ENCODE measurements at places on chromosomes 5 and 9. TPM values are rescaled to one million over a fixed set of nuclear protein-coding genes. Genes with fewer than 3 reads are reported as not detected.

GRCh38 chr5:39341896-39342295, 22.4 kb downstream of the C9 start:
- no peaks in the 10 kb centered on the region for H3K4me1 ChIP-seq
- H3K27me3 ChIP-seq: no peaks in the 10 kb centered on the region
- H3K4me3 ChIP-seq: no peak overlapping the region
- no peaks in the 10 kb centered on the region for H3K36me3 ChIP-seq

DNA sequence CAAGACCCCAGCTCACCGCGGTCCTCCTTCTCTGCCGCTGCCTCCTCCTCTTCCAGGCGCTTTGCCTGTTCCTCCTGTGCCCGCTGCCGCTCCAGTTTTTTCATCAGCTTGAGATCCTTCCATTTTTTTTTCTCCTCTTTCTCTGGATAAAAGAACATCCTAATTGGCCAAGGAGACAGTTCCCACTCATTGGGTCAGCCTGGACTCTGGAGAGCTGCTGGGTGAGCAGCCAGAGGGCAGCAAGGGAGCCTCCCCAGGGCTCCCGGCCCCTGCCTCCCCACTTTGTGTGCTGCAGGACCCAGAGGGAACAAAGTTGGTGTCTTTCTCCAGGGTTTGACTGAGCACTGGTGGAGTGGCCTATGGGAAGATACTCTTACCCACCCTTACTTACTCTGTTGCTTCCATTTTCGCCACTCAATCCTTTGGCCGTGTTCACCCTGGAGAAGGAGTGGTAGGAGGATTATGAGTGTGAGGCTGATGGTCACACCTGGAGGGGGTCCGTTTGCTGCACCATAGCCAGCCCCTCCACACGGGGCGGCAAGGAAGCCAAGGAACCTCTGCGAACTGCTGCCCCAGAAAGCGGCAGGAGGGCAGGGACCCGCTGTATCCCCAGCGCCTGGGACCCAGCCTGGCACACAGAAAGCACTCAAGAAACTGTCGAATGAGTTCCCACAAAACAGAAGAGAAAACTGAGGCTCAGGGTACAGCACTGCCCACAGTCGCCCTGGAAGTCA, 708 bp downstream of the SPOUT1 start:
- H3K4me1 ChIP-seq: no peaks in the 10 kb centered on the region
- H3K27me3 ChIP-seq: no peaks in the 10 kb centered on the region
- peak; percentile 17 for DNase-seq
- H3K27ac ChIP-seq: peak overlapping the region; percentile 37
- peaks cover 1% of the 10 kb centered on the region for H3K36me3 ChIP-seq
- H3K4me3 ChIP-seq: peak overlapping the region; percentile 31

DNA sequence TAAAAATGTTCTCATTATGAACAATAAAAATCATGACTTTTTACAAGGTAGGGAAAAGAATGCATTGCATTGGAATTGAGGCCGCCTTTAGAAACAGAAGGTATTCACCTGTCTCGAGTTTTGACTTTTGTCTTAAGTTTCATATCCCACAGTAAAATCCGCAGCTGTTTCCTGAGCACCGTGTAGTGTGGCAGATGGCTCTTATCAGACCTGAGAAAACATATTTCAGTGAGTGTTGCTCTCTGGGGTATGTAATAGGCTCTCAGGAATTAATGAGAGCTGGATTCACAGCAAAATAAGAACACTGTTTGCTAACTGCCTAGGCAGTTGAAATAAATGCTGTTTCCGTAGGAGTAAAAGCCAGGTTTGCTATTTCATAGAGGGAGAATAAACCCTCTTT, 221.4 kb downstream of the CFAP90 start:
- no peak for DNase-seq
- no peak overlapping the region for H3K27ac ChIP-seq
- H3K4me1 ChIP-seq: no peaks in the 10 kb centered on the region
- no peaks in the 10 kb centered on the region for H3K36me3 ChIP-seq
- no peak overlapping the region for H3K4me3 ChIP-seq

DNA sequence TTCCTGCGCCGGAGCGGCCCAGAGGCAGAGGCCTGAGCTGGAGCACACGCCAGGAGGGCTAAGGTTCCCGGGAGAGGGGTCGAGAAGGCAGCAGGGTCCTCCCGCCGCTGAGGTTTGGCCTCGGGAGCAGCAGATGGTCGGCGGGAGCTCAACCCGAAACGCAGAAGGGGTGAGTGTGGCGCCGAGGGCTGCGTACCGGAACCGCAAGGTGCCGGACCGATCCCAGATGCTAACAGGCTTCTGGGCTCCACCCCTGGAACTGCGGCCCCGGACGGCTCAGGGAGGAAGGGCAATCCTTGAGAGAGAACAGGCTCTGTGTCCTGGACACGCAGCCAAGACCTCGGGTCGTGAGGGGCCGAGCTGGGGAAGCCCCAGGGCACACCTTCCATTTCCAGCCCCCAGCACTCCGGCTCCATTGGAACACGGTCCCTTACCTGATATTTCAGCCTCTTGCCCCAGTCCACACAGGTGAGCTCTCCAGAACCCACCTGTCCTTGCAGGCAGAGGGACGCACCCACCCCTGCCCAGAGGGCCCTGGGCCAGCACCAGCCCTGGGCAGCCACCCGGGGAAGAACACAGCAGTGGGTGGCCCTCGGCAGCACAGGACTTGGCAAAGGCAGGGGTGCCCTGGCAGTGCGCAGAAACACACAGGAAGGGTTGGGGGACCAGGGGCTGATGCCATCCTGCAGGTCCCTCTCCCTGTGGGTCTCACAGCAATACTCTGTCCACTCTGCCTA, 1.4 kb downstream of the LHX3 start:
- H3K27me3 ChIP-seq: no peaks in the 10 kb centered on the region
- H3K36me3 ChIP-seq: no peaks in the 10 kb centered on the region
- DNase-seq: no peak

- no peaks in the 10 kb centered on the region for H3K27me3 ChIP-seq
- no peak overlapping the region for H3K4me3 ChIP-seq
- no peaks in the 10 kb centered on the region for H3K36me3 ChIP-seq
- DNase-seq: no peak
Observed at GRCh38 chr5:179379321-179379890, 34.1 kb upstream of the ADAMTS2 start.

- no peaks in the 10 kb centered on the region for H3K4me1 ChIP-seq
- no peaks in the 10 kb centered on the region for H3K27me3 ChIP-seq
- no peak for DNase-seq
- H3K36me3 ChIP-seq: no peaks in the 10 kb centered on the region
- no peak overlapping the region for H3K27ac ChIP-seq
- no peak overlapping the region for H3K4me3 ChIP-seq
Observed at GRCh38 chr9:79357616-79358015, 214.1 kb upstream of the TLE4 start.

DNA sequence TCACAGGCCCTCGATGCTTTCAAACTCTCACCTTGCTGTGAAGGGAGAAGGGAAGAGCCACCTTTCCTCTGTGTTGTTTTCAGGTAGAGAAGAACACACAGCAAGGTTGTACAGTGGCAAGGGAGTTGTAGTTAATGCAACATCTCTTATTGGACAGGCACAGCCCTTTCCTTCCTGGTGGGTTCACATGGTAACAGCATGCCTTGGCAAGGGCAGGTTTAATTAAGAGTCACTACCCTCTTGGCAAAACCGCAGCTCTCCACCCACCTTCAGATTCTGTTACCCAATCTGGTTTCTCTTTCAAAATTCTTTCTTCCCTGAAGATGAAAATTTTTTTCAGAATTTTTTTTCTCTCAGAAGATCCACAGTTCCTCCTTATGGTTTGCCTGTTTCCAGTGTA, 253.1 kb downstream of the TLR4 start:
- H3K27me3 ChIP-seq: no peaks in the 10 kb centered on the region
- no peak for DNase-seq
- no peaks in the 10 kb centered on the region for H3K36me3 ChIP-seq
- no peaks in the 10 kb centered on the region for H3K4me1 ChIP-seq
- no peak overlapping the region for H3K4me3 ChIP-seq

GRCh38 chr5:3715062-3715461, 119.4 kb downstream of the IRX1 start:
- H3K4me3 ChIP-seq: no peak overlapping the region
- no peak for DNase-seq
- H3K36me3 ChIP-seq: no peaks in the 10 kb centered on the region
- no peaks in the 10 kb centered on the region for H3K27me3 ChIP-seq
- H3K27ac ChIP-seq: no peak overlapping the region

DNA sequence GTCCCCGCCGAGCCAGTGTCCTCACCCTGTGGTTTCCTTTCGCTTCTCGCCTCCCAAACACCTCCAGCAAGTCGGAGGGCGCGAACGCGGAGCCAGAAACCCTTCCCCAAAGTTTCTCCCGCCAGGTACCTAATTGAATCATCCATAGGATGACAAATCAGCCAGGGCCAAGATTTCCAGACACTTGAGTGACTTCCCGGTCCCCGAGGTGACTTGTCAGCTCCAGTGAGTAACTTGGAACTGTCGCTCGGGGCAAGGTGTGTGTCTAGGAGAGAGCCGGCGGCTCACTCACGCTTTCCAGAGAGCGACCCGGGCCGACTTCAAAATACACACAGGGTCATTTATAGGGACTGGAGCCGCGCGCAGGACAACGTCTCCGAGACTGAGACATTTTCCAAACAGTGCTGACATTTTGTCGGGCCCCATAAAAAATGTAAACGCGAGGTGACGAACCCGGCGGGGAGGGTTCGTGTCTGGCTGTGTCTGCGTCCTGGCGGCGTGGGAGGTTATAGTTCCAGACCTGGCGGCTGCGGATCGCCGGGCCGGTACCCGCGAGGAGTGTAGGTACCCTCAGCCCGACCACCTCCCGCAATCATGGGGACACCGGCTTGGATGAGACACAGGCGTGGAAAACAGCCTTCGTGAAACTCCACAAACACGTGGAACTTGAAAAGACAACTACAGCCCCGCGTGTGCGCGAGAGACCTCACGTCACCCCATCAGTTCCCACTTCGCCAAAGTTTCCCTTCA, 1.4 kb downstream of the GLIS3 start:
- no peaks in the 10 kb centered on the region for H3K27me3 ChIP-seq
- peaks cover 6% of the 10 kb centered on the region for H3K4me1 ChIP-seq
- no peaks in the 10 kb centered on the region for H3K36me3 ChIP-seq

- no peak for DNase-seq
- no peaks in the 10 kb centered on the region for H3K27me3 ChIP-seq
Observed at GRCh38 chr9:87530716-87531115, 33.0 kb downstream of the DAPK1 start.

DNA sequence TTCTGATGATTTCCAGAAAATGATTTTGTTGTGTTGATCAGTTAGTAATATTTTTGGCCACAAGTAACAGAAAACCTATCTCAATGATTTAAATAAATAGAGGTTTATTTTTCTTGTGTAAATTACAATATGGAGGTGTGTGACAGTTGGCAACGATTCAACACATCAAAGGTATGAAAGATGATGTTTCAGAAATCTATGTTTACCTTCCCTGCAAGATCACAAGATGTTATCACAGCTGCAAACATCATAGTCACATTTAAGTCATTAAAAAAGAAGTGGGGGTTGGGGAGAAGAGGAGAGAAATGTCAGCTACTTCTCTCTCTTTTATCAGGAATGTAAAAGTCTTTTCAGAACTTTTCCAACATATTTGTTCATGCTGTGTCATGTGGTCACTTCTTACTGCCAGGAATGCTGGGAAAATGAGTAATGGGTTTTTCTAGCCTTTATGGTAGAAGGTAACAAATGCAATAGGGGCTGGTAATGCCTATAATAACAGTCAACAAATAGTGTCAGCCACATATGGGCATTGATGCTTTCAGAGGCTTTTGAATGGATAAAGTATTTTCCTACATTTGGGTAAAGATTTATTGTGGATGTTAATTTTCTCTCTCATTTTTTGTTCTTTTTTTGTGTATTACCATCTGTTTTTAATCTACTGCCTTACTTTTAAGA, 742.7 kb downstream of the TLE1 start:
- H3K27ac ChIP-seq: no peak overlapping the region
- H3K27me3 ChIP-seq: no peaks in the 10 kb centered on the region
- H3K4me3 ChIP-seq: no peak overlapping the region
- no peak for DNase-seq
- H3K36me3 ChIP-seq: no peaks in the 10 kb centered on the region
- H3K4me1 ChIP-seq: no peaks in the 10 kb centered on the region

DNA sequence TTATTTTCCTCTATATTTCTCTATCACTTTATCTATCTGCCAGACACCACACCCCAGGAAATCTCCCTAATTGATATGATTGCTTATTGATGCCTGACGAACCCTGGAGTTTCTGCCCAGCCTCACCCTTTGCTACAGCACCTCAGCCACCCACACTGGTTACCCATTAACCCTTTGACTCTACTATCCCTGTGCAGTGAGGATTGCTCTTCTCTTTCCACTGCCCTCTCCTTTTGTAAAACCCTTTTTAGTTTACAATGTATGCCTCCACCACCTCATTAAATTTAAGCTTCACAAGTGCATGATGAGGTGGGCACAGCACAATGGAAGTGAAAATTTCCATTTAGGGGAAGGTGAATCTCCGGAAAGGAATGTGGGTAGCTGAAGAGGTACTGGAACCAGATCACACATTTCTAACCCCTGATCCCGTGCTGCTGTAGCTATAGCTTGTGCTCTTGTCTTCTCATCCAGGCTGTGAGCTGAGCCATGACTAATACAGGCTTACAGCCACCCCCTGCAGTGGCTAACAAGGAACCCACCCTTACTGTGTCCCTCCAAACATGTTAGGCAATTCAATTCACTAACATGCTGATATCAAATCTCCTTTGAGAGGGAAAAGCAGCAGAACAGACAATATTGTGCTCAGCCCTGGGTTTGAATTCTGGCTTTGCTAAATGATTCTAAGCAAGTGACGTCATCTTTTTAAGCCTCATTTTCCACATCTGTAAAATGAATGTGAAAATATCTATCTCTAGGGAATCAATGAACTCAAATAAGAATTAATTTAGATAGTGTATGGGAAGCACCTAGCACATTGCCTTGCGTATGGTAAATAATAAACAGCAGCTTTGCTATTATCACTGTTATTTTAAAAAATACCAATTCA, 186.9 kb upstream of the TRIM32 start:
- H3K4me3 ChIP-seq: no peak overlapping the region
- no peaks in the 10 kb centered on the region for H3K4me1 ChIP-seq
- H3K27me3 ChIP-seq: peaks cover 2% of the 10 kb centered on the region
- no peak overlapping the region for H3K27ac ChIP-seq
- no peak for DNase-seq

GRCh38 chr9:130982636-130983358, 26.2 kb upstream of the LAMC3 start:
- no peak overlapping the region for H3K4me3 ChIP-seq
- no peak overlapping the region for H3K27ac ChIP-seq
- H3K36me3 ChIP-seq: no peaks in the 10 kb centered on the region
- no peaks in the 10 kb centered on the region for H3K4me1 ChIP-seq
- H3K27me3 ChIP-seq: no peaks in the 10 kb centered on the region

- no peak for DNase-seq
- H3K36me3 ChIP-seq: no peaks in the 10 kb centered on the region
- no peak overlapping the region for H3K27ac ChIP-seq
- no peak overlapping the region for H3K4me3 ChIP-seq
- H3K27me3 ChIP-seq: no peaks in the 10 kb centered on the region
Observed at GRCh38 chr9:17130291-17130690, 4.5 kb upstream of the CNTLN start.

CER1 gene
- 0.29 TPM for total RNA-seq

PCDHGB5 gene
- total RNA-seq: 11.7 TPM

WDR38 gene
- not detected for total RNA-seq

FBXW5 gene
- total RNA-seq: 107 TPM

KIF12 gene
- not detected for total RNA-seq

CD72 gene
- 3.7 TPM for total RNA-seq

SPAG8 gene
- 3.0 TPM for total RNA-seq

AGXT2 gene
- not detected for total RNA-seq

RPL37 gene
- total RNA-seq: 916 TPM

WNT8A gene
- total RNA-seq: not detected
